ENCODE measurements at places on chromosomes 11 and 22.

DNA sequence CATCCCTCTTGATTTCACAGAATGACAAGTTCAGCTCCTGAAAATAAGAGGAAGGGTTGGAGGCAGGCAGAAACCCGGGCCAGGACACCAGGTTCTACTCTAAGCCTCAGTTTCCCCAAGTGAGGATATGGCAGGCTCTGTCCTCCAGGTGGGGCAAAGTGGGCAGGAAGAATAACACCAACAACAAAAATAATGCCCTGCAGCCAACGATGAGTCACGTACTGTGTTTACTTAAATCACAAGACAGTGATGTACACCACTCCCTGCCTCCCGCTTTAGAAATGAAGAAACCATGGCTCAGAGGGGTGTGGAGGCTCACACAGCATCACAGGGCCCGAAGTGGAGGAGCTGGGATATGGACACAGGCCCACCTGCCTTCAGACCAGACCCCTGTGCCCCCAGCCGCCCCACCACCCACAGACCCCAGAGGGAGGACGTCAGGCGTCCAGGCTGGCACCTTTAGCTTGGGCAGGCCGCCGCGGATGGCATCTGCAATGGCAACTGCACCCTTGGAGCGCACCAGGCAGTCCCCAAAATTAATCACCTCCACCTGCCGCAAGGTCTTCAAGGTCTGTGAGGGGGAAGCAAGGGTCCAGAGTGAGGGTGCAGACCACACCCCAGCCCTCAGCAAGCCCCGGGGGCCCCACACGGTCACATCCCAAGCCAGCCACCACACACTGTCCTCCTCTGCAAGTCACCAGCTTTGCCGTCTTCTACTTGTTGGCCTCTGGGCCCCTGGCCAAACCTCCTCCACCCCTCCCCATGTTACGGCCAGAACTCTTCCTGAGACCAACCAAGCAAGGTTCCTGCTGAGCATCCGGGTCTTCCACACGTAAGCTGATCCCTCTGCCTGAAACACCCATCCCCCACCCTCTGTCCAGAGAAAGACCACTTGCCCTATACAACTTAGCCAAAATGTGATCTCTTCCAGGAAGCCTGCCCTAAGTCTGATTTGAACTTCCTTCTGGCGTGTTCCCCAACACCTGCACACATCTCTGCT, 15.8 kb upstream of the CHADL start:
- no peak for ATAC-seq

GRCh38 chr11:102793677-102794290, 4.2 kb downstream of the MMP1 start:
- no peak for ATAC-seq

DNA sequence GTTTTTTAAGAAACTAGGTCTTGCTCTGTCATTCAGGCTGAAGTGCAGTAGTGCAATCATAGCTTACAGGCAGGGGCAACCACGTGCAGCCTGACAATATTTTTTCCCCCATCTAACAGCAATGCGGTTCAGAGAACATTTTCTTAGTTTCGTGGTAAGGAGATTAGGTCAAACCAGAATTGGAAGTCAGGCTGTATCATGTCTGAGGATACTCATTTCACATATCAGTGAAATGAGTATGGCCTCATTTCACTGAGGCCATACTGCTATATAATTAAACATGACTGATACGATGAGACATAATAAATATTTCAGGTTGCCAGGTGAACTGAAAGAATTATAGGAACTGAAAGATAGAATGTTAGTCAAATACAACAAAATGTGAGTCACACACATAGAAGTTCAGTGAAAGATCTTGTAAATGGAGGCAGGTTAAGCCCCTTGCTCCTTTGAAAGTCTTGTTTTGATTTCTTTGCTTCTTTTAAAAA, 32.5 kb upstream of the IZUMO1R start:
- peak; percentile 90 for ATAC-seq

DNA sequence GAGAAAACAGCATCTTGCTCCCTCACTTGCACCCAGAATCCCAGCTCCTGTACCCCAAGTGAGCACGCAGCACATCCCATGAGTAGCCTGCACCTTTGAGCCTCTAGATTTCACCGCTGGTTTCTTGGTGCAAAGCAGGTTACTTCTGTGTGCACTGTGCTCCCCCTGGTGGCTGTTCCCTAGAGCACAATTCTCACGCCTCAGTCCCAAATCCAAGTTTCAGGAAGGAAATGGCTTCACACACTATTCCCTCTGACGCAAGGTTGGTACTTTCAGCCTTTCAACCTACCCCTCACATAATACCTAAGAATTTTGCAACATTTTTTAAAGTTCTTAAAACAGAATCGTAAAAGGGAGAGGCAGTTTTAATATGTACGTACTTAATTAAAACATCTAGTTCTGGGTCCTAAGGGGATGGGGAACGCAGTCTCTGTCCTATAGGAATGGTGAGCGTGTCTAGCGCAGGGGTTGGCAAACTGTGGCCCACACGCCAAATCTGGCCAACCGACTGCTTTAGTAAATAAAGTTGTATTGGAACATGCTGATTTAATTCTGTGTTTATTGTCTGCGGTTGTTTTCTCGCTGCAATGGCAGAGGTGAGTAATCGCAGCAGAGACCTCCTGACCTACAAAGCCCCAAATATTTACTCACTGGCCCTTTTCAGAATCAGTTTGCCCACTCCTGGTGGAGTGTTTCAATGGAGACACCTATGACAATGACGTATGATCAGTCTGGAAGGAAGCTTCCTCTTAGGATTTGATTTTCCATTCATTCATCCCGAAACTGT, 27.5 kb downstream of the DHCR7 start:
- ATAC-seq, result no peak

DNA sequence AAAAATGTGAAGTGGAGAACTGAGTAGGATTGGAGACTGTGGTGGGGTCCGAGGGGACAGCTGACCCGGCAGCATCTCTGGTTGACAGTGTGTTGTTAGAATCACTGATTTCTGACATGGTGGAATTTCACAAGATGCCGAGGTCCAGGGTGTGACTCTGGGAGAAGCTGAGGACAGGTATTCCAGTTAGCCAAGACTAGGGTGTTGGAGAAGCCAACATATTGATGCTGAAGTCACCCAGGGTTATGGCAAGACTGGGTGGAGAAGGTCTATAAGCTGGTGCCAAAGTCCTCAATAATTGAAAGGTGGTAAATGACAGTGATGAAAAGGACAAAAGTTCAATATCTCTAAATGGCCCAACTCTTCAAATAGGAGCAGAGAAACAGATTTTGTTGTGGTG, 86.1 kb downstream of the ME3 start:
- ATAC-seq, result no peak

DNA sequence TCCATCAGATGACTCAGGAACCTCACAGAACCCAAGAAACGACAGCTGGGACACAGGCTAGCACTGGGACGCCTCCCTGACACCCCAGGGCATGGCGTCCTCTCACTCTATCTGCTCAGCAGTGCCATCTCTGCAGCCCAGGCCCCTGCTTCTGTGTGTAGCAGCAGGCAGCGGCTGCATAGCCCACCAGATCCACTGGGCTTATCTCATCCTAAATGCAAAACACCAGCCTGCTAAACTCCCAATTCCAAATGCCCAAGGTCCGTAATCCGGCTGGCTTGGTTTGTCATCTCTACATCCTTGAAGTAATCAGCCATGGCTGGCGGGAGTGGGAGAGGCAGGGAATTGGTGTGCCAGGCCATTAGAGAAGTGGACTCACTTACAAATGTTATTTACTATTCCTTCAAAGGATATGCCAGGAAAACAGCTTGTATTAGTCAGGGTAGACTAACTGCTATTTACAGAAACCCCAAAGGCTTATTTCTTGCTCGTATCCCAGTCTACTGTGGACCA, 30.7 kb downstream of the SPATA19 start:
- ATAC-seq, result no peak

DNA sequence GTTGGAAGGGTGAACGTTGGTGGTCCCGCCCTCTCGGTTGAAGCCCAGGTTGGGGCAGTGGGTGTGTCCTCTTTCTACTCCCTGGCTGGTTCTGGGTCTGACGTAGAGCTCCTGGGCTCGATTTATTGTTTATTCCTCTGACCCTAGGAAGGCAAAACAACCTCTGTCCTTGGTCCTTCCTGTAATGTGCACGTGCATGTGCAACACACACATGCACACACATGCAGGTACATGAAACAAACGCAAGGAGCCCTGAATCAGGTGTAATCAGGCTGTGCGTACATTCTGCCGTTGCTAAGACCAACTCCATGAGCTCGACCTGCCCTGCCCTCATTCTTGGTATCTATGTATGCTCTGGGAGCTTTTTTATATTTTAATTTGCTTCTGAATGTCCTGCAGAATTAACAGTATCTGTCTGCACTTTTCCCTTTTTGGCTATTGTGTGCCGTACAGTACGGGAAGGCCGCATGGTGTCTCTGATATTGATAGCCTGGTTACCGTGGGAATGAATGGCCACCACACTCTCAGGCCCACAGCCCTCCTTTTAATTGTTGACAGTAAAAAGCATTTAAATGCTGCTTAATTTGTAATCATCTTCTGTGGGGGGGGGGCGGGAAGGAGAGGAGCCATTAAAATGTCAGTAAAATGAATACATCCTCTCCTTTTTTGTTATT, 66.0 kb upstream of the NNMT start:
- no peak for ATAC-seq

DNA sequence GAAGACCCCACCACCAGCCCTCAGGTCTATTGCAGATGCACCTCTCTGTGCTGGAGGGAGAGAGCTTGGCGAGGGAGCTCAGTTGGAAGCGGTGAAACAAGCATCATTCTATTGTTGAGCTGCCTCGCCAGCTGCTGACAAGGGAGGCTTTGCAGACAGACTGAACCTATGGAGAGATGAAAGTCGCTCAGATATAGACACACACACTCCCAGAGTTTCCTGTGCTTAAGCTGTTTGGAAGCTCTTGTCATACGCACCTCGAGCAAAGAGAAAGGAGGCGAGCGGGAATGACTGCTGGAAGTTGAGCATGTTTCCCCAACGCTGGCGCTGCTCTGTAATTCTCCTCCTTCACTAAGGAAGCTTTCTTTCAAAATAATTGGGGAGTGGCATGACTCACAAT, 126.1 kb downstream of the TRIM29 start:
- ATAC-seq, result no peak

DNA sequence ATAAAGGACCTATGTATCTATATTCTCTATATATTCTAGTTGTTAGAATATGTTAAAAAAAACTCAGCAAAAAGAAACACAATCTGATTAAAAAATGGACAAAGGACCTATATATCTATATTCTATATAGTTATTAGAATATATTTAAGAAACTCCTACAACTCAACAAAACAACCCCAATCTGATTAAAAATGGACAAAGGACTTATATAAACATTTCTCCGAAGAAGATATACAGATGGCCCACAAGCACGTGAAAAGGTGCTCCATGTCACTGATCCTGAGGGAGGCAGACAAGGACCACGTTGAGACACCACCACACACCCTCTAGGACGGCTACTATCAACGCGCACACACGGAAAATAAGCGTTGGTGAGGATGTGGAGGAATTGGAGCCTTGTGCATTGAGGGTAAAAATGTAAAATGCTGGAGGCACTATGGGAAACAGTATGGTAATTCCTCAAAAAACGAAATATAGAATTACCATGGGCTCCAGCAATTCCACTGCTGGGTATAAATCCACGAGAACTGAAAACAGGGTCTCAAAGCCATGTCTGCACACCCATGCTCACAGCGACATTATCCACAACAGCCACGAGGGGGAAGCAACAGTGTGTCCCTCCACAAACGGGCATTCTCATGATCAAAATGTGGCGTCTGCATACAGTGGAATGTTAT, 22.7 kb downstream of the YPEL1 start:
- ATAC-seq, result peak; percentile 82

DNA sequence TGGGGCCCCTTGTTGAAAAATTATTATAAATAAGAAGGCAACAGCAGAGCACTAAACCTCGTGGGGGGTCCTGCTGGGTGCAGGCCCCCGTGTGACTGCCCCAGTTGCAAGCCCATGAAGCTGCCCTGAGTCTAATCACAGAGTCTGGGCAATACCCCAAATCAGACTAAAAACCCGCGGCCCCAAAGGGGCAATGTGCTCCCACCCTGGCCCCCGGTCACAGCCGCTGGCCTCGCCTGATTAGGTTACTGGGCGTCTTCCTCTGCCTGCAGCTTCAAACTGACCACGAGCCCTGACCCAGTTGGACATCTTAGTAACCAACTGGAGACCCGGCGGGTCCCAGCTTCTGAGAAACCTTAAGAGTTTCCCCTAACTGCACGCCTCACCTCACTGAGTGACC, 1.6 kb downstream of the CXCR5 start:
- ATAC-seq, result no peak

- no peak for ATAC-seq
These were observed 18.7 kb downstream of the MRGPRX4 start for GRCh38 chr11:18191376-18191775.

DNA sequence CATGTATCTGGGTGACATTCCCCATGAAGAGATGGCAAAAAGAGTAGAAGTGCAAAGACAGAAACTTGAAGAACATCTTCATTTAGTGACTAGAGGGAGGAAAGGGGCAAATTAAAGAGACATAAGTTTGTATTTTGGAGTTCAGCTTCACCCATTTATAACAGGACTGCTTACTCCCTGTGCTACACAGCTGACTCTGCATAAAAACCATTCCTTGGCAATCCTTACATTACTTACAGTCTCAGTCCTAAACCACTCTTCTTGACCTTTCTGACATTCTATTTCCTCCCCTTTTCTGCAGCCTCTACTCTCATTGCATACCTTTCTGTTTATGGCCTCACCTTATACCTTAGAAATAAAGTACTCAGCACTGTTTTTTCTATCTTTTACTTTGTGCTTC, 6.8 kb upstream of the SERGEF start:
- ATAC-seq, result no peak

DNA sequence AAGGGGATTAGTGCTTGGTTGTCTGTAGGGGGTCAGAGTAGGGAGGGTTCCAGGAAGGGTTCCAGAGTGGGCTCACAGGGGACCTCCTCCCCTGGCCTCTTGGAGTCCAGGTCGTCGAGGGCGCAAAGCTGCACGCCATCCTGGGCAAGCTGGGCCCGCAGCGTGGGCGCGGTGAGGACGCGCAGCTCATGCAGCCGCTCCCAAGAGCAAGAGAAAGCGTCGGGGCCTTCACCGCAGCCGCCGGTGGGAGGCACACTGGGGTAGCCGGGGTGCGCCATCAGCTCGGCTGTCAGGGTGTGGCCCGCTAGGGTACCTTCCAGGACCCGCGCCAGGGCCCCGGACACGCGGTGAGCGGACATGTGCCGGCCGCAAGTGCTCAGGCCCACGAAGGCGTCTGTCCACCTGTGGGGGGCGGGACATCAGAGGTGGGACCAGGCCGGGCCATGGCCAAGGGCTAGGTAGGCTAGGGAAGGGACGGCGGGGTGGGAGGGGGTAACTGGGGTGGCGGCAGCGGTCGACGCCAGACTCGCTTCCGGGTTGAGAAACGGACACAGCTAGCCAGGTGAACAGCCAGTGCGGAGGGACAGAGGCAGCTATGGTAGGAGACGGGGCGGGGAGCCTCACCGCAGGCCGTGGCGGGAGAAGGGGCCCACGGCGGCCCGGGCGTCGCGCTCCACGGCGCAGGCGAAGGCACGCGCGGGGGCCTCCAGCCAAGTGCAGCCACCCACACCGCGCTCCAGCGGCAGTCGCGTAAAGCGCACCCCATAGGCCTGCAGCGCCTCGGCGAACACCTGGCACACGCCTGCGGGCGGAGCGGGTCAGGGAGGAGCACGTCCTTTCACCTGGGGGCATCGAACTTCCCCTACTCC, 1.2 kb downstream of the YDJC start:
- ATAC-seq, result peak; percentile 0

All from activated T-helper 17 cell treated with anti-CD3 and anti-CD28 coated beads, Interleukin-2, amount 50 U/mL, for 72 hours (primary cell).